ENCODE measurements at places on chromosomes 11 and 22.

- no peak for DNase-seq
Measured at GRCh38 chr11:35798423-35798822, 135.8 kb downstream of the TRIM44 start.

- DNase-seq = no peak
Measured at GRCh38 chr11:107263844-107264563, 193.6 kb downstream of the CWF19L2 start.

- DNase-seq = no peak
Measured at GRCh38 chr11:65794570-65795510, 8.0 kb downstream of the OVOL1 start.

DNA sequence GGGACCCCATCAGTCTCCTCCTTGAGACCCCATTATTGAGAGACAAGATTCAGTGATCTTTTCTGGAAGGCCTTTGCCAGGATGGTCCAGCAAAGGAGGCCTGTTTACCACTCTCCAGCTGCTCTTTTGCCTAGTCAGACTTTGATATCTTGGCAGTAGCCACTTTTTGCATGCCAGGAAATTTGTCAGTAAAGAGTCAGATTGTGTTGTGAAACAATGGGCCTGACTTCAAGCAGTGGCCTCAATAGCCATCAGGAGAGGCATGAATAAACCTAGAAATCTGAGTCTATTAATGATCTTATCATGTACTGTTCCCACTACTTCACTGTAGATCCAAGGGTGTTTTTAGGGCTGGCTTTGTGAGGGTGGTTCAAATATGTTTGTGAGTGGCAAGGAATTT lies 479.4 kb downstream of the JRKL start:
- DNase-seq = no peak

DNA sequence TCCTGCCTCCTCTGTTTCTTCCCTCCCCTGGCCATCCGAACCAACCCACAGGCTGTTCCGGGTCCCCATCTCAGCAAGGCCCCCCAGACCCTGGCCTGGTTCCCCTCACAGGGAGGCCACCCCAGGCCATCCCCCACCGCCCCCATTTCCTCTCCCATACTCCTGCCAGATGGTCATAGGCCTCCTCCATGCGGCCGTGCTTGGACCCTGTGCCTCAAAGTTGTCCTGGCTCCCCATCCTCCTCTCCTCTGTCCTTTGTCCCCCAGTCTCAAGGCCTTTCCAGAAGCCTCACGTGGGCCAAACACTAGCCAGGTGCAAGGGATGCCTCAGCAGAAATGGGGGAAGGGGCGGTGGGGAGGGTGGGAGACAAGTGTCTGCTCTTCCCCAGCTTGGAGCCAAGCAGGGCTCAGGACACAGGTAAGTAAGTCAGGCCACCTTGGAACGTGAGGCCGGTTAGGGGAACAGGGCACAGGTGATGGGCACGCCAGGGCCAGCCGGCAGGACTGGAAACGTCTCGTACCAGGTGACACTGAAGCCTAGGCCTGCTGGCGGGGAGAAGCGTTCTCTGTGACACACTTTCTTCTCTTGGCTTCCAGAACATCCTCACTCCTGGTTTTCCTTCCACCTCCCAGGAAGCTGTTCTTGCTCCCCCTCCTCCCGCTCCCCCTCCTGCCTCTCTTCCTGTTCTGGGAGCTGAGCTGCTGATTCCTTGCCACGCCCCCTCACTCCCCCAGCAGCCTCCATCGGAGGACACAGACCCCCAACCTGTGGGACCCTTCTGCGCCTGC lies 31.5 kb upstream of the SLC22A12 start:
- no peak for DNase-seq
